Umbilical cord (tissue), 2 donors: ENCODE measurements at places on chromosomes 12 and 14.

DNA sequence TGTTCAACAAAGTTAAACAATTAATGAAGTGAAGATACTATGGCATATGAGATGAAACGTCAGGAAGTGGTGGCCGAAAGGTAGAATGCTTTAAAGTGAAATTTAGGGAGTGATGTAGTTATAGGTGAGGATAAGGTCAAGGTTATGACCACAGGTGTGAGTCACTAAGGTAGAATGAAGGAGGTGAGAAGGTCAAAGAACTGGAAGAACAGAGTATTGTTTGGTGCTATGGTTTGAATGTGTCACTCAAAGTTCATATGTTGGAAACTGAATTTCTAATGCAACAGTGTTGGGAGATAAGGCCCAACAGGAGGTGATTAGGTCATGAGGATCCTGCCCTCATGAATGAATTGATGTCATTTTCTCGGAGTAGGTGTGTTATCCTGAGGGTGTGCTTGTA lies 293.6 kb downstream of the NELL2 start:
- DNase-seq, result no peak

- no peak for DNase-seq
These were observed 19.4 kb downstream of the SETD1B start for GRCh38 chr12:121823101-121823726.

DNA sequence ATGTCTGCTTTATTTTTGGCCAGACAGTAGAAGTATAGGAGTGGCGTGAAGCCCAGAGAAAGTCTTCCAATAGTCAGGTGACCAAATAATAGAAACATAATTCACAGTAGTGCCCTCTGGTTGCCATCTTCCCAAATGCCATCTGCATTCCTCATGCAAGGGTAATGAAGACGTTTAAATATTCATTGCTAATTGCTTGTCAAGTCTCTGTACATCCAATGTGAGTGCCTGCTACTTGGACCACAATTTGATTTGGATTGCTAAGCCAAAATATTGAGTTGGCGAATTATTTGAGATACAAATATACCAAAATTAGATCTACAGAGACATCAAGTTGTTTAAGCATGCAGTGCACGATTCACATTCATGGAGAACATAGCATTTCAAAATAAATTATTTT lies 402.7 kb downstream of the SOX5 start:
- no peak for DNase-seq

DNA sequence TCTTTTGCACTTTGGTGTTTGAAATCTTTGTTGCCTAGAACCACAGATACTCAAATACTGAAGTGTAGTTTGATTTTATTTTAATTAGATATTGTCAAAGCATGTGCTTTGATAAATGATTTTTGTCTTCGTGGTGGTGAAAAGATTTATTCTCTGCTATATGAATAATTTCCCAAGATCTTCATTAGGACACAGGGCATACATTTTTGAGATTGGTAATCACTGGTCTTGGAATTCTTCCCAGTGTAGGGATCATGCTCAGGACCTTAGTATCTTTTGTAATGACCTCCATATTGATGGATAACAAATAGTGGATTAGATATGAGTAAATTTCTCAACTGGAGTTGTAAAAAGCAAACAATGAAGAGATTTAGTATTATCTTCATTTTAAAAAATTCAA lies 28.2 kb downstream of the TBK1 start:
- DNase-seq, result no peak

DNA sequence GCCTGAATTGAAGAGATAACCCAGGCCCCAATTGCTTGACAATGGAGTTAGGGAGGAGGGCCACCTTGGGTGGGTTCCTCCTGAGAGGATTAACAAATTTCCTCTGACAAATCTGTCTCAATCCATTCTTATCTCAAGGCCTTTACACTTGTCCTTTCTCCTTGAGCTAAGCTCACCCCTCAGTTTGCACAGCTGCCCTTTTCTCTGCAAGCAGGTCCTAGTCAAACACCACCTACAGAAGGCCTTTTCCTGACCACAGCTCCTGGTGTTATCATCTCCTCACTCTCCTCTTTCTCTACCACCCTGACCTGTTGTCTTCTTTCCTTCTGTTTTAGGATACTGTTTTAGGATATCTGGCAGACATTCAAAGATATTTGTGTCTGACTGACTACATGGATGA lies 26.4 kb upstream of the GSC start:
- no peak for DNase-seq

- DNase-seq, result no peak
These were observed 70.6 kb downstream of the PTHLH start for GRCh38 chr12:27901959-27902358.

DNA sequence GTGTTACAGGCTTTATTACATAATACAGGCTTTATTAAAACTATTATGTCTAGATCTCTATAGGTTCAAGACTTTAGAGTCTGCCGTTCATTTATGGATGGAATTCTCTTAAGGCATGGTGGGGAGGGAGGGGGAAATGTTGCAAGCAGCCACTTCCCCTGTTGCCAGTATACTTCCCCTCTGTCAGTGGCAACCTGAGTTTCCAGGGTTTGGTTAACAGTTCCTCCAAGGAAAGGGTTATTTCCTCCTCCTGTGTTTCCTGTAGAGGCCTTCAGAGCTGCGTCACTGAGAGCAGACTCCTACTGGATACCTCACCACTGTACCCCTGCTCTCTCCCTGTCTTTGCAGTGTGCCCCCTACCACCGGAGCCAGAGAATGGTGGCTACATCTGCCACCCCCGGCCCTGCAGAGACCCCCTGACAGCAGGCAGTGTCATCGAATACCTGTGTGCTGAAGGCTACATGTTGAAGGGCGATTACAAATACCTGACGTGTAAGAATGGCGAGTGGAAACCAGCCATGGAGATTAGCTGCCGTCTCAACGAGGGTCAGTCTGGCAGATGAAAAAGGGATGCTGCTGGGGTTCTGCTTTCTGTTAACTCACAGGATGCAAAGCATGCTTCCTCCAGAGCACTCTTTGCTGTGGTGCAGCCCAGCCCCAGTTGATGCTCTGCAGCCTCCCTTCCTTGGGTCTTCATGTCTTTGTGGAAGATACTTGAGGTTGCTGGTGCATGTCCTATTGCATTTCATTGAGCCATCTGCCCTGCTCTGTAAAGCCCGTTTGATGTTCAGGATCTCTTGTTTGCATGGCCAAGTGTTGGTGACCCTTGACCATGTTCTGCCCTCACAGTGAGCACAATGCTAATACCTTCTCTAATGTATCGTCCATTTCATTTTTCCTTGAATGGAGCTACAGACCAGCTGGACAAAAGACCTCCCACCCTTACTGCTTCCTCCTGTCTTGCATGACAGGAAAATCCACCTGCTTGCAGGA lies 63.6 kb upstream of the SRSF5 start:
- peak; percentile 84 for DNase-seq

DNA sequence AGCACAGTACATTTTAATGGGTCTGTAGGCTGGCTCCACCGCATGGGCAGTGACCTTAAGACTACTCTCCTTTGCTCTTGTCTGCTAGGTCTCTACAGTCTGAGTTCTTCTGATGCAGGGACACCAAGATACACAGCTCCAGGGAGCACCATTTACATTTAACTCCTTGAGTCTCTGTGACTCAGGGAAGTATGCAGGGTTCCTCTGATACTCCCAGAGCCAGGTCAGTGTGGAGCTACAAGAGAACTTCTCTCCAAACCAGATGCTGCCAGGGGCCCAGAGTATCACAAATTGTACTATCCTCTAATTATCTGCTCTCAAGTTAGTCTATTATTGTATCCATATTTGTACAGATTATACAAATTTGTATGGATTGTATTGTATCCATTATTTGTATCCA lies 15.2 kb downstream of the ZFP36L1 start:
- DNase-seq, result no peak

- peak; percentile 58 for DNase-seq
These were observed 185.2 kb downstream of the TMTC3 start for GRCh38 chr12:88327276-88327675.

- DNase-seq, result no peak
These were observed 131.6 kb downstream of the SAMD4A start for GRCh38 chr14:54698501-54698900.

DNA sequence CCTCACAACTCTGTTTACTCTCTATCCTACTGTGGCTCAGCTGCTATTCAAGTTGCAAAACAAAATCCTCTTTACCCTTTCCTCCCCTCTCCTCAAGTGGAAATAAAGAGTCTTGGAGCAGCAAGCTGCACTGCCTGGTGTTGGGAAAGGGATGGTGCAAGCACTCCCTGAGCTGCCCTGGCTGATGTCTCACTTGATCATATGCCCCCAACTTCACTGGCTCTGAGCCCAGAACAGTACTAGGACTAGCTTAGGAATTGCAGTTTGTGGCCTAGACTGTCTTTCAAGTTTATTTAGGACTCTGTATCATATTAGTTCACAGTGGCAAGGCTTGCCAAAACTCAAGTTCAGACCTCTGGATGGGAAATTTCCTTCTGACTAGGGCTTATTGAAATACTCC lies 1683.8 kb upstream of the SEL1L start:
- peak; percentile 61 for DNase-seq

- peak; percentile 89 for DNase-seq
These were observed 12.1 kb downstream of the VASH1 start for GRCh38 chr14:76773188-76773885.

DNA sequence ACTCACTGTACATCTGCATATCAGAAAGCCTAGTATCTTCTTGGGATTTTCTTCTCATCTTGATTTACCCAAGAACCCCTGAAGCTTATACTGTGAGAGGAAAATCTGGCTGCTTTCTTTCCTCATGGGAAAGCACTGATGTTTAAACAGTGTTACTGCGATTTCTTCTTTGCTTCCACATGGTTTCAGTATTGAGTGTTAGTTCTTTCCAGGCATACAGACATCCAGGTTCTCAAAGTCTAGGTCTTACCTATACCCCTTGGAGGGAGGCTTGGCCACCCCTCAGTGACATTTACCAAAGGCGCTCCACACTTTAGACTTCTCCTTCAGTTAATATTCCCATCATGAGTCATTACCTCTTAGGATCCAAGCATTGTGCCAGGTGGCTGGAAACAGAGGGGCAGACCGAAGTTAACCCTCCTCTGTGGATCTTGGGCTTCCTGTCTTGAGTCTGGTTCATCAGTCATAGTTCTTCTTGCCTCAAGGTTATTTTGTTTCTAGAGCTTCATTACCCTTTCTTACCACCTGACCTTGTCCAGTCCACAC lies 79.1 kb downstream of the TMEM117 start:
- DNase-seq, result no peak

DNA sequence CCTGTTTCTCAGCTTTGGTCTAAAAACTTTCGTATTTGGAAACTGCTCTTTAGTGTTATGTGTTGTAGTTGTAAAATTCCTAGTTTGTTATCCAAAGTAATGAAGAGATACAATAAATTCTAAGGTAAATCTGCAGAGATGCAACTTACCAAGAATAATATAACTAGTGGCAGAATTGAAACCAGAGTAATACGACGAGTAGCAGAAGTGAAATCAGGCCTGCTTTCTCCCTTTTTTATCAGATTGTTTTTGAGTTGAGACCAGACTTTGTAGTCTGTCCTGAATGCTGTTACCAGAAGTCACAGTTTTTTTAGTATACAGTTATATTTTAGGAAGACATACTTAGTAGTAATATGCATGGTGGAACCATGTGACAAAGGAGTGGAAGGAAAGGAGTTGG lies 12.5 kb downstream of the PAPOLA start:
- DNase-seq, result no peak

DNA sequence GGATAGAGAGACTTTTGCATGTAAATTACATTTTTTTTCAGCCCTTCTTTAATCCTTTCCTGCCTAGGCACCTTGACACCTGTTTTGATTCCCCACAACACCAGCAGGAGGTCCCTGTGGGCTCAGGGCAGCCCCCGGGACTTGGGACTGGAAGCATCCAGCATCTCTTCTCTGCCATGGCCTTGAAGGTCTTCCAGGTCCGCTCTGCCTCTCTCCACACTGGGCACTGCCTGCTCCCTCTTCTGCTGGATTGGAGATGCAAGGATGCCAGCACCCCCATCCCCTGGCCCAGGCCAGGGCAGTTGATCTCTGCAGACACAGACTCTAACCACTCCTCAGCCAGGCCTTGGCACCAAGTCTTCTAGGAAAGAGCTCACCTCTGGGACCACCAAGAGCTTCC lies 134.5 kb upstream of the C14orf180 start:
- no peak for DNase-seq

DNA sequence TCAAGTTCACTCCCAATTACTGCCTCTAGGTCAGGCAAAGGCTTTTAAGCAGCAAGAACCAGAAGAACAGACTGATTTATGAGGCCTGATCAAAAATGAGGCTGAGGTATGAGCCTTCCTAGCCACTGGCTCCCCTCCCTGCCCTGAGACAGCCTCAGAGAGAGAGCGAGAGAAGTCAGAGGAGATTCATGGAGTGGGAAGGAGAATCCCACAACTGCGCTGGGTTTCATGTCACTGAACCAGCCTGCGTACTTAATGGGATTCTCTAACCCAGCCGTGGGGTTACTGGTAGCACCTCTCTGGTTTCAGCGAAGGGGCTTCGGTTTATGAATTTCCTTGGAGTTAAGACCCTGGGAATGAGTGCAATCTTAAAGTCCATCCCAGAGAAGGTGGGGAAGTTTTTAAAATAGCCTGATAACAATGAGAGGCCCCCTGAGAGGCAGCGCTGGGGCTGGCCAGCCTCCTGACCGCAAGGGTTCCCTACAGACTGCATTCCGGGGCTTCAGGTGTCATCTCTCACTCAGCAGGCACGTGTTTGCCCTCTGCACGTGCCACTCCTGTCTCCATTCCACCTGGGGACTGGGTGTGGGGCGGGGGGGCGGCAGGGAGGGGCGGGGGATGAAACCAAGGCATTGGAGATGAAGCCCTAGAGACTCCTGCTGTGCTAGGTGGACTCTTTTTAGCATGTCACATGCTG lies 6.1 kb upstream of the GPRC5A start:
- no peak for DNase-seq

GRCh38 chr12:125683748-125684381 lies 618.6 kb downstream of the AACS start:
- DNase-seq, result no peak

- peak; percentile 17 for DNase-seq
These were observed 360.4 kb downstream of the MED13L start for GRCh38 chr12:115916910-115917668.
